ENCODE measurements at places on chromosomes 4 and X.
A peak's percentile ranks its signal among the peaks of the same experiment; 100 is the strongest.

GRCh38 chrX:6885909-6886308 is 261.6 kb upstream of the STS start:
- no peak for DNase-seq

DNA sequence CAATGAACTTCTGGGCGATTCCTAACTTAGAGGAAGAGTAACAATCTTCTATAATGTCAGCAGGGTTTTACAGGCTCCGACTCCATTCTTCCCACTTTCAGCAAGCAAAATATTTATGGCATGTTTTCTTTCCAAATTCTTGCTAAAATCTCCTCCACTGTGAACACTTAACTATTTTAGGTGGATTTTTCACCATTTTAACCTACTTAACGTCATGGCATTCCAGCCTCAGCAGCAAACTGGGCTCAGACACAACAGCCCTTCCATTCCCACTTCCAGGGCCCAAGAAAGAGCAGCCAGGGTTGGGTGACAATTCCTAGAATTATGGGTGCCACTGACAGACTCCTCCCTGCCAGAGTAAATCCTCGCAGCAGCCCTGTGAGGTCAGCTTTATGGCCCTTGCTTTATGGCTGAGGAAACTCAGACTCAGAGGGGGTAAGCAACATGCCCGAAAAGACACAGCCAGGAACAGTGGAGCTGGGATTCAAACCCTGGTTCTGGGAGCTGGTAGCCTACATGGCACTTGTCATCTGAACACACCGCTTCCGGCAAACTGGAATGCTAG is 112.8 kb upstream of the MAP3K15 start:
- DNase-seq = peak; percentile 27

DNA sequence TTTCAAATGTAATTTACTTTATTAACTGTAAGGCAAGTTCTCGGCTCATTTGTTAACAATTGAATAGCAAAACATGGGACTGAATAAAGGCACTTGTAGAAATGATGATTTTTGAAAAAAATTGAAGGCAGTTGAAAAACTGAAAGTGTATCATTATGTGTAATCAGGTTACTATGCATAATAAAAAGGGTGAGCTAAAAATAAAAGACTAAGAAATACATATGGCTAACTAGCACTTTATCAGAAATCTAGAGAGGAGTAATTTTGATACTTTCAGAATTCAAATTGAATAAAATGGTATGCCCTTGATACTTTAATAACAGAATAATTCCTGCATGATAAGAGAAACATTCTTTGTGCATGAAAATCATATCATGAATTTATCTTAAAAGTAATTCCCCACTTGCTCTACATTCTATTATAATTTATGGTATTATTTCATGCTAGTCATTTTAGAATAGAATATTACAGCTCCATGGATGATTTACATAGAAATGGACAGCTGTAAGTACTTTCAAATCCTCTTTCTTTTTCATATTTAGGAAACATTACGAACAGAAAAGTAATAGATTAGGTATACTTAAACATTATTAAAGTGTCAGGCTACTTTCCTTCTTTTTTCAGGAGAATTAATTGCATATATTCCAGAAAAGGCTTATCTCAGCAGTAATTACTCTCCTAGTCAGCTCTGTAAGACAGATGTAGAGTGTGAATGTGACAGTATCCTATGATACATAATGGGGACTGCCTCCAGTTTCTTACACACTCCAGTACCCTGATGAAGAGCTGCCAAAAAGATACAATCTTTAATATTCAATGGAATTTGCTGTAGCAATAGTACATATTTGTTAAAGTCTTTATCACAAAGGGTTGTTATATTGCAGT is 697.3 kb downstream of the CCSER1 start:
- DNase-seq = no peak

GRCh38 chr4:22500128-22500611 is 15.7 kb downstream of the ADGRA3 start:
- no peak for DNase-seq

DNA sequence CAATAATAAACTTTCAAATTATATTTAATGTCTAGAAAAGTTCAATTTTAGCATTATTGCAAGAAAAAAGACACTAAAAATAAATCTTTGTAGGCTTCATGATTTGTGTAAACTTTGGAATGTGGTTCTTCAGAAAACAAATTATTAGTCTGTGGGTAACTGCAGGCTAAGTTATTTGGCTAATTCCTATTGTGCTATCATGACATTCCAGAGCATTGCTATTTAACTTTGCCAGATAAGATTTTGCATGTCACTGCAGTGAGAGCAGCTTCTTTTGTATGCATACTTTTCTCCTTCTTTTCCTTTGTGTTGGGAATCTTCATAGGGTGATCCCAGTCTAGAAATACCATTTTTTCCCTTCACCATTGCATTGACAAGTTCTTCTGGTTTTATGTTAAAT is 130.0 kb downstream of the AWAT2 start:
- DNase-seq = no peak

- no peak for DNase-seq
Measured at GRCh38 chr4:59039046-59039445, 1928.9 kb upstream of the IGFBP7 start.

DNA sequence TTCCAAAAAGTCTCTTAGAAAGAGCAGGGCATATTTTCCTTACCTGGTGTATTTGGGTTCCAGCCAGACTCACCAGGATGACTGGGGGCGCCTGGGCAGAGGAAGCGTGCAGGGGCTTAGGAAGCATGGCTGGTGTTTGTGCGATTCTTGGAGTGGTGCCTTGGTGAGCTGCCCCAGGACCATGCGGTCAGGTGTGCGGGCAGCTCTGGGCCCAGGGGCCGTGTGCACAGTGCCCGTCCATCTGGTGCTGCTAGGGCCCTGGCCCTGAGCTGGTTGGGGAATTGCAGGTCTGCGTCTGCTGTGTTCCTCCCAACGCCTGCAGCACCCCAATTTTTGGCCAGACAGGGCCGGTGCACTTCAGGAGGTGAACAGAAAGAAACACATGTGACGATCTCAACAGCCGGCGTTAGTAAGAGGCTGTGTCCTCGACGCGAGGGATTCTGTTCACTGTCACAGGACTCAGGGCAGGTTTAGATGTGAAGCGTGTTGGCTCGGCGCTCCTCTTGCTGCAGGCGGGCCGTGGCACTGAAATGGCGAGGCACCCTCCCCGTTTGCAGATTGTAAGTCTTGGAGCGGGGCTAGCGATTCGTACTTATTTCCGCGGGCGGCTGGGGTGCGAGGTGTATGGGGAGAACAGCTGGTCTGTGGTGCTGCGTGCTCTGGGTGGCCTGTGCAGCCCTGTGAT is 15.2 kb downstream of the RGS12 start:
- DNase-seq = no peak

DNA sequence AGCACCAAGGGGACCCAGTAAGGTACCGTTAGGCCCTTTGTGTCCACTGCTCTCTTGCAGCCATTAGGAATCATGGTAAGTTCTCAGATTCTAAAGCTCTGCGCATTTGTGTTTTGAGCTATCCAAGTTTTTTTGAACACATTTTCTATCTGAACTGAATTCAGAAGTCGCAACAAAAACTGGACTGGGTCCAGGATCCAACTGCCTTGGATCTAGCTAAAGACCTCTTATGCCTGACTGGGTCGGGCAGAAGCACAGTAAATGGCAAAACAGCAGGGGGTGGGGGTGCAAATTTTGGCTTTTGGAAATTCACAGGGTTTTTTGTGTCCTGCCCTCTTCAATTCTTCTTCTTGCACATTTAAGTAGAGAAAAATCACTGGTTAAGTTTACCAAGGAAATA is 30.0 kb downstream of the RCHY1 start:
- no peak for DNase-seq

GRCh38 chr4:7252051-7252450 is 59.7 kb downstream of the SORCS2 start:
- no peak for DNase-seq

- no peak for DNase-seq
Measured at GRCh38 chr4:107120661-107121060, 84.5 kb upstream of the DKK2 start.

- no peak for DNase-seq
Measured at GRCh38 chr4:120821977-120822376, 100.5 kb downstream of the PRDM5 start.

DNA sequence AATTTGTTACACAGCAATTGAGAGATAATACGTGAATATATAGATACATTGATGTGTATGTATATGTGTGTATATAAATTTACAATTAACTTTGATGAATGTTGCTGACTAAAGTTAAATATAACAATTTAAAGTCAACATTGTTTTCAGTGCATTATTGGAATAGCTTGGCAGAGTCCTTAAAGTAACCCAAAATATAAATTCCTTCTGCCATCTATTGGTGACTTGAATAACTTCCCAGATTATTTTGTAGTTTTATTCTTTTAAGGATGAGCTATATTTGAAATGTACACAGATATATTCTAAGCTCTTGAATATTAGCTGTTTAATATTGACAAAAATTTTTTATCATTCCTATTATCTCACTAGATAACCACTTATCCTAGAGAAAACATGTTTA is 298.2 kb upstream of the FSTL5 start:
- no peak for DNase-seq

GRCh38 chrX:154026136-154027021 is 6.7 kb upstream of the IRAK1 start:
- no peak for DNase-seq

DNA sequence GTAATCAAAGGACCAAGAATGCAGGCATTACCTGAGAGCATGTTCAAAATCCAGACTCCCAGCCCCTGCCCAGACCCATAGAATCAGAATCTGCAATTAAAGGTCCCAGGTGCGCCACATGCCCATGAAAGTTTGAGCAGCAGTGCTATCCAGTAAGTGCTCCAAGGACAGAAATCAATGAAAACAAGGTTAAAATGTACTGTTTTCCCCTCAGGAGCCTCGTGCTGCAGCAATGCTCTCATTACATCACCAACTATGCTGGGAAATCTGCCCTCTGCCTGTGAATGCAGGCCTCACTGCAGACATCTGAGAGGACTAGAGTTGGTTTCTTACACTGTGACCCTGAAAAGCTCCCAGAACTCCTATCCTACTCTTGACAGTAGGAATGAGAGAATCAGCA is 21.1 kb downstream of the ANXA5 start:
- DNase-seq = peak; percentile 56

DNA sequence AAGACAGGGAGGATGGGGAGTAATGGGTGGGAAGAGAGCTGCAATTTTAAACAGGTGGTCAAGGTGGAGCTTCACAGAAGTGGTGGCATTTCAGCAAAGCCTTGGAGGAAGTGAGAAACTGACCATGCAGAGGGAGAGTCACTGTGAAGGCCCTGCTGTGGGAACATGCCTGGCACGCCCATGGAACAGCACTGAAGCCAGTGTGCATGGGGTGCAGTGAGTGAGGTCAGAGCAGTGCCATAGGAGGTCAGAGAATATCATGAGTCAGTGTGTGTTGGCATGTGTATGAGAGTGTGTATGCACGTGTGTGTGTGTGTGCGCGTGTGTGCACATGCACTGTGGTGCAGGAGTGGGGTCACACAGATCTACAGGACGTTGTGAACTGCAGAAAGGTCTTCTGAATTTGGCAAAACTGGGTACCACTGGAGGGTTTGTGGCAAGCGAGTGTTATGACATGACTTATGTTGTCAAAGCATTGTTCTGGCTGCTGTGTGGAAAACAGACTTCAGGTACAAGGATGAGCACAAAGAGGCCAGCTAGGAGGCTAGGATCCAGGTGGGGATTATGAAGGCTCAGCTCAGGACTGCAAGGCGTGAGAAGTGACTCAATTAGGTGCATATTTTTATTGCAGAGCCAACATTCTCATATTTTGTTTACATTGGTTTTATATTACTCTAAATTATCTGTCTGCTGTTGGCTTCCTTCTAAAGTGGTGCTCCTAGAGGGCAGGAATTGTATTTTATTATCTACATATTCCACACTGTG is 34.0 kb downstream of the ZNF827 start:
- no peak for DNase-seq

DNA sequence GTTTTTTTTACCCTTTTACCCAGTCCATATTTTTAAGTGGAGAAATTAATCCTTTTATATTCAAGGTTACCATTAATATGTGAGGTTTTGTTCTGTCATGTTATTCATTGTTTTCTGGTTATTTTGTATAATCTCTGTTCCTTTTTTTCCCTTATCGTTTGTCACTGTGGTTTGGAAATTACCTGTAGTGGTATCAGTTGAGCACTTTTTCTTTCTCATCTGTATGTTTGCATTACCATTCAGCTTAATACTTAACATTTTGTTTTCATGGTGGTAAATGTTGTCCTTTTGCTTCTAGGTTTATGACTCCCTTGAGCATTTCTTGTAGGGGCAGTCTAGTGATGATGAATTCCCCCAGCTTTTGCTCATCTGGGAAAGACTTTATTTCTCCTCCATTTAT is 6.6 kb downstream of the ETDC start:
- no peak for DNase-seq

DNA sequence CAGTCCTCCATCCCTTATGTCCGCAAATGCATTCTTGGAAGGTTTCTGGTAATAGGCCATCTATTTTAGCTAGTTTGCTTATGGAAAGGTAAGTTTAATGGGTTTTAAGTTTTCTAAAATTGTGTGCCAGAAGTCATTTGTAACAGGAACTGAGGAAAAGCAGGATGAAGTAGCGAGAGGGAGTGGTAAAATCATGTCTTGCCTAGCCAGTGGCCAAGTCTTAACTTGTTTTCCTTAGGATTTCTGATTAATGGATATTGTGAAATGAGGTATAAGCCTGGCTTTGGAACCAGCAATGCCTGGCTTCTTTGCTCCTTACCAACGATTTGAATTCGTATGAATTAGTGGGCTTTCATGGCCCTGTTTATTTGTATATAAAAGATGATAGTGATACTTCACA is 7.3 kb downstream of the SEC24B start:
- peak; percentile 67 for DNase-seq
